Right forelimb (tissue), 1 donor: ENCODE measurements at places on chromosomes 2 and 18.

- DNase-seq: no peak
These were observed 492.5 kb downstream of the SOX11 start for GRCh38 chr2:6184532-6185292.

DNA sequence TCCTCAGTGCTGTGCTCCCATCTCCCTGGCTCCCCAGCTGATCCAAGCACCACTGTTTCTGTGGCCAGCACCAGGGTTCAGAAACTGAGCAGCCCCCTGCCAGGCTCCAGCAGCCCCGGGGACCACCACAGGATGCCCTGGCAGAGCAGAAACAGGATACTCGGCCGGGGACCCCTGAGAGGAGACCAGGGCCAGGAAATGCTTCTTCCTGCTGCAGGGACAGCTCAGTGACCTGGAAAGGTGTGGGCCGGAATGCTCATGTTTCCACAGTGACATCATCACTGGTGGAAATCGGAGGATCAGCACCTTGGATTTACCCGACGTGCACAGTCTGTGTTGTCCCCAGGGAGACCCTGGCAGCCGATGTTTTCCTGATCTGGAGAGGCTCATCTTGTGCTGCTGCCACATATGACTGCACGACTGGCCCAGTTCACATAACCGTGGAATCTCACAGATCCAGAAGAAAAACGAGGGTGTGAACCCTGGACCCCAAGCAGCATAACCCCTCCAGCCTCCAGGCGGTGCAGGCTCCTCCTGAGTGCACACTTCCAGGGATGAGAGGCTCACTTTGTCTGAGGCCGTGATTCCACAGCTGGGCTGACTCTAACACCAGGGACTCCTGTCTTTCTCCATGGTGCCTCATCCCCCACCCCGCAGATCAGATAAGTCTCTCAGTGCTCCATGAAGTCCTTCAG lies 58.0 kb downstream of the DDX1 start:
- DNase-seq: no peak

DNA sequence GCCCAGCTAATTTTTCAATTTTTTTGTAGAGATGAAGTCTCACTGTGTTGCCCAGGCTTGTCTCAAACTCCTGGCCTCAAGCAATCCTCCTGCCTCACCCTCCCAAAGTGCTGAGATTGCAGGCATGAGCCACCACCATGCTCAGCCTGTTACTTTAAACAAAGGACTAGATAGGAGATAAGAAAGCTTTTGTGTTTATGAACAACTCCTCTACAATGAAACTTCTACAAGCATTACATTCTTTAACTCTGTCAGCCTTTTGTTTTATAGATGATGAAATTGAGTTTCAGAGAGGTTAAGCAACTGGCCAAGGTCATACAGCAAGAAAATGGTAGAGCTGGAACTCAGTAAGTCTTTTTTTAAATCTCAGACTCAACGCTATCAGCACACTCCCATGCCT lies 22.7 kb downstream of the ALPK2 start:
- DNase-seq: no peak

DNA sequence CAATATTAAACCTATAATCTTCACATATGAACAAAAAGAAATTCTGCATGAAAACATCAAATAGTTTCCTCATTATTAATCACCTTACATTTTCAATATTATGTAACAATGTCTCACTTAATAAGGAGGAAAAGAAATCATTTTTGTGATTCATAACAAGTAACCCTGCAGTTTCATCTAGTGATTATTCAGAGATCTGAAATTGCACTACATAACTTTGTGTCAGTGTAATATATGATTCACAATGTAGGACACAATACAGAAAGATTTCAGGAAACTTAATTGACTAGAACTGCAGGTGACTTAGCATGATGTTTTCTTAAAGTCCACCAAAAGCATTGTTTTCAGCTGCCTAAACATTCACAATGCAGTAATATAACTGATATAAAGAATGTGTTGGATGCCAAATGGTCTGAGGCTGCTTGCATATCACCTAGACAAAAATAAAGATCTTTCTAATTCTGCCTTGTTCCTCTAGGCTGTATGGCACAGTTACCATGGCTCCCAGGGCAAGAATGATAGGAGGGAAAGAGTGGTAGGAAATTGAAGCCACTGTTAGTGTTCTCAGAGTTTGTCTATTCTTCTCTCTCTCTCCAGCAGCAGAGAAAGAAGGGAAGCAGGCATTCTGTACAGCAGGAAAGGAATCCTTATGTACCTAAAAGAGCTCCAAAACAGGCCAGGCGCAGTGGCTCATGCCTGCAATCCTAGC lies 366.6 kb downstream of the FSIP2 start:
- DNase-seq: no peak

DNA sequence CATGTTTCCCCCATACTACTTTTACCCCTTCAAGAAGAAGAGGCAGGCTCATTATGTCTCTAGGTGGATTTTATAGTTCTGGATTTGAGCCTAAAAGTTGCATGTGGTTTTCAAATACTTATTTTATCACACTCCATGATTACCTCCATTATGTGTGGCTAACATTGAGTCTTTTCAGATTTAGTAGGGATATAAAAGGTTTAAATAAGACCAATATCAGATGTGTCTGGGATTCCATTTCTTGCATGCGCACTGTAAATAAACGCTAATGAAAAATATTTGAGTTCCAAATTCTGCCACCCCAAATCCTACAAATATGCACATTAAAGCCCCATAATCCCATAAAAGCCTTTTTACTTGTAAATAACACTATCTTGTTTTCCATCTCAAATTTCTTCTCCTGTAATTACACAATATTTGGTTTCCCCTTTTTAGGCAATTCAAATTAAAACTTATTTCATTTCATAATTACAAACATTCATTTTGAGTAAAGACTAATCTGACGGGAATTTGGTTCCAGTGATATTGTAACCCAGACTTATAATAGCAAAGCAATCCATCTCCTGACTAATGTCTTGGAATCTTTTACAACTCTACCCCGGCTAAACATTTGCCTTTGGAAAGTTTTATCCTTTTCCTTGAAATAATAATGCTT lies 600.0 kb downstream of the SLC4A3 start:
- DNase-seq: no peak

- DNase-seq: no peak
These were observed 51.9 kb upstream of the ZBTB7C start for GRCh38 chr18:48460929-48461583.

- DNase-seq: peak; percentile 45
These were observed 103.6 kb upstream of the SMAD2 start for GRCh38 chr18:48033790-48034650.

GRCh38 chr2:40332191-40332826 lies 119.6 kb downstream of the SLC8A1 start:
- peak; percentile 53 for DNase-seq
